ENCODE measurements at places on chromosomes 16 and 17. TPM values are rescaled to one million over a fixed set of nuclear protein-coding genes. Genes with fewer than 3 reads are reported as not detected.

Gene ICAM2
- total RNA-seq, result 0.33 TPM

Gene CDRT15
- 0.36 TPM for total RNA-seq

Gene PCGF2
- 13.8 TPM for total RNA-seq

Gene IL34
- 0.61 TPM for total RNA-seq

Gene ODAD4
- total RNA-seq, result 0.15 TPM

Gene BAIAP3
- total RNA-seq, result 0.34 TPM

Gene SYNRG
- total RNA-seq, result 14.8 TPM

Gene ZNF205
- 12.9 TPM for total RNA-seq

Gene C17orf67
- 0.76 TPM for total RNA-seq

DNA sequence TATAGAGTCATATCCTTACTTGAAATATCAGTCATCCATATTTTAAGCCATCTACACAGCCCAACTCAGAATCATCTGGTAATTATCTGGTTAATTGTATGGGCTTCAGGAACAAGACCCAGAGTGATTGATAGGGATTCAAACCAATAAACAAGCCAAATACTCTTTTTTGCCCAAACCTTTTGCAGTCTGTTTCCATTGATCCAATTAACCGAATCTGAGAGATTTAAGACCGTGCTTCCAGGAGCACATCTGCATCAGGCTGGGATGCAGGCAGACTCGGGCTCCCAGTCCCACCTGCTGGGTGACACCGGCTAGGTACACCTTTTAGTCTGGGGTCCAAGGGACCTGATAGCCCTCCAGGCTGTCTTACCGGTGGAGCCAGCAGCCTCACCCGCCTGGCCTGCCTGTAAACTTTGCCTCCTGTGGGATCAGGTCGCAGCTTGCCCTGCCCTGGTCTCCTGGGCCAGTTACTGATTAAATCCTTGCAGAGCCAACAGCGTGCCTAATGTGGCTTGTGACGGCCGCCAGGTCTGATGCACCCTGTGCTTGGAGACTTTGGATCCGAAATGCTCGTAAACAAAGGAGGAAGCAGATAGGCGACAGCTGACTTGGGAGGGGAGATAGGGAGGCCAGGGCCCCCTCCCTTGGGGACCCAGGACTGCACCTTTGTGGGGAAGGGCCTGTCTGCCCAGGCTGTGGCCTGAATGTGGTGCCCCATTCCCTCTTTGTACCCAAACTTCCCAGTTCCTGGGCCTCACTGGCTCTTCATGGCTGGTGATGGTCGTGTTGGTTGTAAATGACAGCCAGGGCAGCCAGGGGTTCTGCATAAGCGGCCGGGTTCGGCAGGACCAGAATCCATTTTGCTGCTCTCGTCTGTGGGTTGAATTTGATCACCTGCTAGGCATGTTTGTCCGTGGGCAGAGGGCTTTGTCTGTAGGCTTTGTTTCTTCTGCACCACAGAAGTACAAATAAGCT, 3.8 kb downstream of the CMIP start:
- DNase-seq, result no peak

DNA sequence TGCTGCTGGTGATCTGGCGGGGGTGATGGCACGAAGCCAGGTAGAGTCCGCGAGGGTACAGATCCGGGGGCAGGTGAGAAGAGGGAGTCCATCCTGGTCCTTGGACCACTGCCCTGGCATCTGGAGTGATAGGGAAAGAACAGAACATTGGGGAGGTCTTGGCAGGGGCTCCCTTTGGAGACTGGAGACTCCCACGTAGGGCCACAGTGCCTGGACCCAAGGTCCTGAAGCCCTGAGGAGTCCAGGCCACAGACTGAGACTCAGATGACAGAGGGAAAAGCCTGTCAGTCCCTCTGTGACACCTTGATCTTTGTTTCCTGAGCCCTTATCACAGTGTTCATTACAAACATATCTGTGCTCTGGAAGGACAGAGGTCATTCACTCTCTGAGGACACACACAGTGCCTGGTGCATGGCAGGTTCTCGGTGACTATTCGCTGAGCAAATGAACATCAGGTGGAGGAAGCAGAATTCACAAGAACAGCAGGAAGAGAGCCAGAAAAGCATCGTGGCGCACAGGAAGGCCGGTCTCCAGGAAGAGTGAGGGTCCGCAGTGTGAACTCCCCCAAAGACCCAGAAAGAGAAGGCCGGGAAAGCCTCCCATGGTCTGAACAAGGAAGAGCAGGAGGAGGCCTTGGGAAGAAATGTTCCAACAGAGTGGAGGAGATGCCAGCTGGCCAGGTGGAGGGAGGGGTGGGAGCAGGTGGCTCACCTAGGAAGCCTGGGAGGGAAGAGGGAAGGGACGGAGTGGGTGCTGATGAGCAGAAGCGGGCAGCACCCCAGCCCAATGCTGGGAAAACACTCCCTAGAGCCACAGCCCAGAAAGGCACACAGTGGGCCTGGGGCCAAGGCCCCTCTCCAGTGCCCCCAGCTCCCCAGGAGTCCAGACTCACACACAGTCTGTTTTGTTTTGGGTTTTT, 20.5 kb downstream of the PEMT start:
- peak; percentile 64 for DNase-seq

GRCh38 chr17:80566054-80566400, 21.4 kb downstream of the RPTOR start:
- no peak for DNase-seq

- DNase-seq, result no peak
Measured at GRCh38 chr17:34652021-34652555, 72.7 kb downstream of the TMEM132E start.

- DNase-seq, result peak; percentile 65
Measured at GRCh38 chr17:18225642-18226283, 328 bp downstream of the LLGL1 start.

DNA sequence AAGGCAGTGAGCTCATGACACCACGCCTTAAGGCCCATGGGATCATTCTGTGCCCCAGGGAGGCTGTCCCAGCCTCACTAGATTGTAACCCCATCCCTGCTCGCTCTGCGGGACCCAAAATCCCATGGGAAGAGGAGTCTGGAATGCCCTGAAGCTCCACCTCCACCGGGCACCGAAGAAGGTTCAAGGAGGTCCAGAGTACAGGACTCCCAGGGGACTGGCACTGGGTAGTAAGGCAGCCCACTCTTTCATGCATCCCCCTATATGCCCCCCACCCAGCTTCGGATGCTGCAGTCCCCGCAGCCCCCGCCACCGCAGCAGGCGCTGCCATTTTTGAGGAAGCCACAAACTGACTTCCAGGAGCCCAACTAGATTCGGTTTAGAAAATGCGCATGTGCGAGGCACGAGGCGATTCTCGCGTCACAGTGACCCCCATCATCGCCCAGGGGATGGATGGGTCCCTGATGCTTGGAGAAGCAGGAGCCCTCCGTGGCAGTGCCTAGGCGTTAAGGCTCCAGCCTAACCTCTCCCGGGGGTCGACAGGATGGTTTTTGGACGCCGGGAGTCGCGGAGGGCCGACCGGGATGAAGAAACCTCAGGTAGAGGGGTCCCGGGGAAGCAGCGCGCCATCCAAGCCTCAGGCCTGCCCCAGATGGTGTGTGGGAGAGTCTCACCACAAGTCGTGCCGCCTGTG, 1681.0 kb downstream of the TP53TG3F start:
- DNase-seq, result no peak

DNA sequence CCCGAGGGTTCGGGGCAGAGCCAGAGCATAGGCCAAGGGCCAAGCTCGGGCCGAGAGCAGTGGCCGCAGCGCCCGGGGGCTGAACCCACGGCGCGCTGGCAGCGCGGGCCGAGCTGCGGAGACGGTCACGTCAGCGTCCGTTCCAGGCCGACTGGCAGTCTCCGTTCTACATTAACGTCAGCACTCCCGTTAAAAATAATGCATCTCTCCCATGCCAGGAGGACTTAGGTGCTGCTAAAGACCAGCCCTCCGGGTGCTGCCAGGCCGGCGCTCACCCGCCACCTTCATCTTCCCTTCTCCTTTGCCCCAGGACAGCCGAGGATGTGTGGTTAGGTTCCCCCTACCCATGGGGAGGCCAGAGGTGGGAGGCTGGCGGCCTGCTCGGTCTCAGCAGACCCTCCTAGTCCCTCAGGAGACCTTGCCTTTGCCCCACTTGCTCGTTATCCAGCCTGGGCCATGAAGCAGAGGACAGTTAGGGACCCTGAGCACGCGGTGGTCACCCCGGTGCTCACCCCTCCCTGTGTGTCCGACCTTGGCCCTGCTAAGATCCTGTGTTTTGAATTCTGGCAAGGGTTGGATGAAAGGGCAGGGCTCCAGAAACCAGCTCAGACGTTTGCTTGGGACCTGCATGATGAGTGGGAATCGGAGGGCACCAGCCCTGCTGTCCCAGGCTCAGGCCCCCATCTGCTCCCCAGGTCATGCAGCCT, 572 bp downstream of the MPG start:
- DNase-seq, result no peak

DNA sequence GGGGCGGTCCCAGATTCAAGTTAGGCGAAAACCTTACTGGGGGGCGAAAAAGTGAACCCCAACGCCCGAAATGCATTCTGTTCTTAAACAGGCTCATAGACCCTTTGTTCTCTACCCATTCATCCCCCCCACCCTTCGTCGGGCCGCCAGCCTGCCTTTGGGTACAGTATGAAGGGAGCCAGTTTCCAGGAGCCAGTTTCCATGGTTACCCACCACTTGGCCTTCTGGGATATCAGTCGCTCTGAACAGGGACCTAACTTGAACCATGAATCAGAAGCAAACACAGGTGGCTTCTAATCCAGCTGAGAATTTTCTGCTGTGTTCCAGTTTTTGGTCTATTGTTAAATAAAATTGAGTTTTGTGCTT, 532 bp downstream of the DHX40 start:
- DNase-seq, result peak; percentile 81

GRCh38 chr16:50440531-50440930, 71.7 kb upstream of the BRD7 start:
- DNase-seq, result no peak

- no peak for DNase-seq
Measured at GRCh38 chr16:84096447-84097005, 20.2 kb downstream of the MBTPS1 start.

GRCh38 chr17:59361386-59361785, 29.9 kb downstream of the YPEL2 start:
- DNase-seq, result no peak

- DNase-seq, result no peak
Measured at GRCh38 chr16:55018881-55019280, 88.2 kb downstream of the IRX5 start.

DNA sequence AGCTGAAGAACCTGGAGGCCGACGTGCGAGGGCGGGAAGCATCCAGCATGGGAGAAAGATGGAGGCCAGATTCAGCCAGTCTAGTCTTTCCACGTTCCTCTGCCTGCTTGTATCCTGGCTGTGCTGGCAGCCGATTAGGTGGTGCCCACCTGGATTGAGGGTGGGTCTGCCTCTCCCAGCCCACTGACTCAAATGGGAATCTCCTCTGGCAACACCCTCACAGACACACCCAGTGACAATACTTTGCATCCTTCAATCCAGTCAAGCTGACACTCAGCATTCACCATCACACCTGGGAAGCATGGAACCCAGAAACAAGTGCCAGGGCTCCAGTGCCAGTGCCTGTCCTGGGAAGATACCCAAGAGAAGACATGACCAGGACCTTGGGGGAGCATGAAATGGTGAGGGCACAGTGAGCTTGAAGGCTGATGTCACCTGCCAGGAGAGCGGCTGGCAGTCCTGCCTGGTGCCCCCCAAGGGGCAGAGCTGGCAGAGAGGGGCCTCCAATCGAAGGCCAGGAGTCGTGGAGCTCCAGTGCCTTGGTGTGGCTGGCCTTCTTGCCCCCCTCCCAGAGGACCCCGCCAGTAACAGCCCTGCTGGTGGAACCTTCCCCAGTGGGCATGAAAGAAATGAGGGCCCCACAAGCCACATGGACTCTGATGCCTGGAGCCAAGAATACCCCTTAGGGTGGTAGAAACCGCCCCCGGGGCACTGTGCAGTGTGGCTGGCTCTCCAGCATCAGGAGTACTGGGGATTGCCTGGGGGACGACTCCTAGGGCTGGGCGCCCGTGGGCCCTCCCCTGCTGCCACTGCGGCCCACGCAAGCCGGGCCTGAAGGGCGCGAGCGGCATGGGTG, 643 bp upstream of the NPB start:
- no peak for DNase-seq

GRCh38 chr17:48860456-48860855, 29.6 kb downstream of the CALCOCO2 start:
- no peak for DNase-seq

DNA sequence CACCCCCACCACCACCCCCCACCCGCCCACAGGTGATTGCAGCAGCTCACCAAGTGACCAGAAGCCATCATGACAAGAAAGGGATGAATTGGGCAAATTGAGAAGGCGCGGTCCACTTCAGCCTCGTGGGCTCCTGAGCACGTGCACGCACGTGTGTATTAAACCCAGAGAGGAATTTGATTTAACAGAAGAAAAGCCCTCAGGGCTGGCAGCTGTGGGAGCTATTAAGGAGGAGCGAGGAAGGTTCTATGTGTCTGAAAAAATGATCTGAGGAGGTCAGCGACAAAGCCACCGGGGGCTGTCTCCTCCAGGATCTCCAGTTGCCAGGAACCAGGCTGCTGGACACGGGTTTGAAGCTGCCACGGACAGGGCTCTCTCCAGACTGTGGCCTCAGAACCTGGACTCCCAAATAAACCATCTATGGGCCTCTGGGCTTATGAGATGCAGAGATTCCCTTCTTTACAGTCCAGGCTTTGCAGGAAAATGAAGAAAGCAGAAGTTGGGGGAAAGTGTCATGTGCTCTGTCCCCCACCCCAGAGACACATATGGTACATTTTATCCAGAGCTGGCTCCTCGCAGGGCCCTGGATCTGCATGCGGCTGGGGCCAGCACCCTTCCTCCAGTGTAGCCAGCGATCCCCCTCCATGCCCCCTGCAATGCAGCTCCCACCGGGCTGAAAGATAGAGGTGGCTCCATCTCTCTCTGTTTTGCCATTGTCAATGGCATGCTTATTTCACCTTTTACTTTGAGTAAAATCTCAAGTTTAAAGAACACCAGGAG, 219.7 kb upstream of the RPL38 start:
- DNase-seq, result peak; percentile 59

DNA sequence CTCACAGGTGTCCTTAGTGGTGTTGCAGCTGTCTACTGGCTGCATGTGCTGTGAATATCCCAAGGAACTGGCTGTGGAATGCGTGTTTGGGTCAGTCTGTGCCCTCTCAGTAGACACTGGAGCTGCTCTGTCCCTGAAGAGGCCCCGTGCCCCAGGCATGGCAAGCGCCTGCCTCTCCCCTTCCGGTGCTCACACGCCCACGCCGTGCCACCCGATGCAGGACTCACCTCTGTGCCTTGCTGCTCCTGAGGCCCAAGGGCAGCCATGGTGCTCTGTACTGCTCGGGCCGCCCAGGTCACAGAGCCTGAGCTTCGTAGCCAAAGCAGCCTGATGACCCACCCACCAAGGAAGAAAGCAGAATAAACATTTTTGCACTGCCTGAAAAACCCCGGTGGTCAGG, 10.0 kb downstream of the RGS11 start:
- peak; percentile 37 for DNase-seq

GRCh38 chr16:12245088-12245920, 268.8 kb downstream of the SNX29 start:
- no peak for DNase-seq

GRCh38 chr16:67277999-67278772, 1.1 kb upstream of the PLEKHG4 start:
- no peak for DNase-seq
